Osteocyte (in vitro differentiated cells): ENCODE measurements at places on chromosomes 11 and 22. TPM values are rescaled to one million over a fixed set of nuclear protein-coding genes. Genes with fewer than 3 reads are reported as not detected.
A peak's percentile ranks its signal among the peaks of the same experiment; 100 is the strongest.

GRCh38 chr11:73520353-73521061 lies 77.4 kb downstream of the FAM168A start:
- H3K4me1 ChIP-seq, result peaks cover 11% of the 10 kb centered on the region
- H3K4me3 ChIP-seq, result no peak overlapping the region
- no peak for DNase-seq
- H3K27ac ChIP-seq, result no peak overlapping the region

HBB gene
- not detected in 2 replicates for total RNA-seq

GRCh38 chr11:17026487-17027082 lies 12.4 kb upstream of the PLEKHA7 start:
- peak overlapping the region; percentile 93 for H3K27ac ChIP-seq
- H3K36me3 ChIP-seq, result peaks cover 2% of the 10 kb centered on the region
- H3K27me3 ChIP-seq, result no peaks in the 10 kb centered on the region
- DNase-seq, result no peak

DNA sequence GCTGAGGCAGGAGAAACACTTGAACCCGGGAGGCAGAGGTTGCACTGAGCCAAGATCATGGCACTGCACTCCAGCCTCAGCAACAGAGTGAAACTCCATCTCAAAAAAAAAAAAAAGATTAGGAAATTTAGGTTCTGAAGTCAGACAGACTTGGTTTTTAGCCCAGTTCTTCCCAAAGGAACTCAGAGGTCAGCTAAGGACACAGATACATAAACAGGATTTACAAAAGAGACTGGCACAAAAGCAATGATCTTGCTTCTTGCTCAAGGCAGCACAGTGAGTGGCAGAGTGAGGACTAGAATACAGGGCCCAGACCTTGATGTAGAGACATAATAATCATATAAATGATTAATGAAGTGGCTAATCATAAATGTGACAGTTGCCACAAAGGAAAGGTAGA lies 25.4 kb upstream of the RRAS2 start:
- DNase-seq, result no peak
- peaks cover 39% of the 10 kb centered on the region for H3K4me1 ChIP-seq
- H3K27ac ChIP-seq, result peak overlapping the region; percentile 50

GRCh38 chr22:39638958-39639357 lies 68.4 kb downstream of the CACNA1I start:
- H3K36me3 ChIP-seq, result no peaks in the 10 kb centered on the region
- no peak for DNase-seq
- peaks cover 15% of the 10 kb centered on the region for H3K4me1 ChIP-seq
- no peak overlapping the region for H3K4me3 ChIP-seq
- no peak overlapping the region for H3K27ac ChIP-seq

NAALAD2 gene
- total RNA-seq, result 3.9 and 5.5 TPM in 2 replicates

DNA sequence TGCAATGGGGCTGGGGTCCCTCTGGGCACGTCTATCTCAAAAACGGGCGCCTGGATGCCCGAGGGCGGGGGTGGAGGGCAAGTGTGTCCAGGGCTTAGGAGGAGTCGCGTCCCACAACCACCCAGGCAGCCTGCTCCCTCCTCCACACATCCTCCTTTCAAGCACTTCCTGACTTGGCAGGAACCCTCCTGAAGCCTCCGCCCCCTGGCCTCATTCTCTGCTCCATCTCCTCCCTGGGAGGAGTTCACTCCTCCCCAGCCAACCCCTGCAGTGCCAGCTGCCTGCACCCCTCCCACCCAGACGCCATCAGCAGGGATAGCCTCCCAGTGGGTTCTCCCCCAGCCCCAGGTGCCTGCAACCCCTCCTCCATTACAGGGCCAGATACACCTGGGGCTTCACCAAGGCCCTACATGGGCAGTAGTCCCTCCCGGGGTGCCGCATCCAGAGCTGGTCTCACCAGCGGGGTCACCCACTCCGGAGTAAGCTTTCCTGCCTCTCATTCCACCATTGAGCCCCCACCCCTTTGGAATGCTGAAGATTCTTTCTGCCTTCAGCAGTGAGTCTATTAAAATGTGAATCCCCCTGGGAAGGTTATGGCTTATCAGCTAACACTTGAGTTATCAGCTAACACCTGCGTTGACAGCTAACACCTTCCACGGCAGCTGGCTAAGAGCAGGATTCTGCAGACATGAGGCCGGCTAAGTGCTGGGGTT lies 24.4 kb downstream of the RTN4R start:
- H3K36me3 ChIP-seq, result no peaks in the 10 kb centered on the region
- H3K27me3 ChIP-seq, result no peaks in the 10 kb centered on the region
- H3K4me3 ChIP-seq, result no peak overlapping the region

FGF19 gene
- total RNA-seq, result 0.13 TPM in 1 of 2 replicates, not detected in the other

GNG3 gene
- total RNA-seq, result not detected in 2 replicates

GRCh38 chr11:124712392-124712791 lies 27.4 kb upstream of the NRGN start:
- H3K36me3 ChIP-seq, result no peaks in the 10 kb centered on the region
- H3K27me3 ChIP-seq, result peaks cover 49% of the 10 kb centered on the region
- no peak overlapping the region for H3K27ac ChIP-seq
- H3K4me1 ChIP-seq, result no peaks in the 10 kb centered on the region

- H3K36me3 ChIP-seq, result no peaks in the 10 kb centered on the region
- peaks cover 4% of the 10 kb centered on the region for H3K4me1 ChIP-seq
- H3K27me3 ChIP-seq, result peaks cover 14% of the 10 kb centered on the region
- H3K4me3 ChIP-seq, result no peak overlapping the region
- DNase-seq, result no peak
- no peak overlapping the region for H3K27ac ChIP-seq
Observed at GRCh38 chr11:32328392-32328791, 106.9 kb downstream of the WT1 start.

DNA sequence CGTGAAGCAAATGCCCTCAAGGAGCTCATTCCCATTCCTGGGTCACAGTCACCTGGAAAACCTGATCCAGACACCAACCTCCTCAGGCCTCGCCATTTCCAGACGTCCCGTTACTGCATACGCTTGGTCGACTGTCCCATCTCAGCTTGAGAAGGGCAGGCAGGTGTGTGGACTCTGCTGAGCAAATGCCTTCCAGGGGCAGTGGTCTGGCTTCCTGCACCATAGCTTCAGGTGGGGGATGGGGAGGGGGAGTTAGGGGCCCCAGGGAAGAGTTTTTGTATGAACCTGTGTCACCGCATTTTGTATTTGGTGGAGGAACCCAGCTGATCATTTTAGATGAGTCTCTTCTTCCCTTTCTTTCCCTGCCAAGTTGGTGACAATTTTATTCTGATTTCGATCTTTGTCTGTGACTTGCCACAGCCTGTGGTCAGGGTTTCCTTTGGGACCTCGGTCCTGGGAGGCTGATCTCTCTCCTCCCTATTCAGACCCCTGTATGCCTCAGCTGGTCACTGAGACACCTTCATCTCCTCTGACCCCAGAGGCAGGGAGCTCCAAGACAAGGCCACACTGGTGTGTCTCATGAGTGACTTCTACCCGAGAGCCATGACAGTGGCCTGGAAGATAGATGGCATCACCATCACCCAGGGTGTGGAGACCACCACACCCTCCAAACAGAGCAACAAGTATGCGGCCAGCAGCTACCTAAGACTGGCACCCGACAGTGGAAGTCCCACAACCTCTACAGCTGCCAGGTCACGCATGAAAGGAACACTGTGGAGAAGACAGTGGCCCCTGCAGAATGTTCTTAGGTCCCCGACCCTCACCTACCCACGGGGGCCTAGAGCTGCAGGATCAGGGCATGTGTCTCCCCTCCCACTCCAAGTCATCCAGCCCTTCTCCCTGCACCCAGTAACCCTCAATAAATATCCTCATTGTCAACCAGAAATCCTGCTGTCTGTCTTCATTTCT lies 22.9 kb downstream of the IGLL5 start:
- no peaks in the 10 kb centered on the region for H3K36me3 ChIP-seq
- H3K27me3 ChIP-seq, result peaks cover 14% of the 10 kb centered on the region
- no peaks in the 10 kb centered on the region for H3K4me1 ChIP-seq
- H3K4me3 ChIP-seq, result no peak overlapping the region

DNA sequence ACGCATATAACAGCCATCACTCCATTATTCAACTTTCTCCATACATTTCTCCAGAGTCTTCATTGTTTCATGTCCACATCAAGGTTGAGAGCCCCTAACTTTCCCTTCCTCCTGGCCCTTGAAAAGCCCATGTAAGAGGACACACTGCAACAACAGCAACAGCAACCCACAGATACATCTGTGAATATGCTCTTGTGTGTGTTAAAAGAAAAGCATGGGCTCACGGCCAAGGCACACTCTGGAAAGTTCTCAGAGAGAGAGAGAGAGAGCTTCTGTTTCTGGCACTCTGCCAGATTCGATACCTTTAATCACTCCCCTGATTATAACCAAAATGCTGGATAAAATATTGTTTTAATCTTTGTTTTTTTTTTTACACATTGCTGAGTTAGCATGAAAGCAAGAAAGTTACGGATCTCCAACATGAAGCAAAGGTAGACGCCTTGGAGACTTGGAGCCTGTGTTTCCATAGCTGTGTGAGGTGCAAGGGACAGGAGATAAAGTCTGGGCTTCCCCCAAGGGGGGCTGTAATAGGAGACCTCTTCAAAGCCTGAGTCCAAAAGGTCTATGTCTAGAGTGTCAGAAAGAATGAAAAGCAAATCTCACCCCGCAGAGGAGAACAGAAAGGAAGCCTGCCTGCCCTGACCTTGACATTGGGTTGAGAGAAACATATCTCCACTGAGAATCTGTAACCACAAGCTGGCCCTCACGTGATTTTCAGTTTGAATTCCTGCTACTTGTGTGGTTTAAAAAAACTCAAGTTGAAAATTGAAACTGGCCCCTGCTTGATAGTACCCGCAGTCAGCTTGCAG lies 33.7 kb upstream of the MPPED1 start:
- no peak overlapping the region for H3K27ac ChIP-seq
- DNase-seq, result no peak
- peaks cover 12% of the 10 kb centered on the region for H3K4me1 ChIP-seq
- peaks cover 59% of the 10 kb centered on the region for H3K27me3 ChIP-seq
- no peak overlapping the region for H3K4me3 ChIP-seq

- no peak for DNase-seq
- no peaks in the 10 kb centered on the region for H3K27me3 ChIP-seq
- H3K27ac ChIP-seq, result peak overlapping the region; percentile 77
- peaks cover 56% of the 10 kb centered on the region for H3K4me1 ChIP-seq
Observed at GRCh38 chr11:96277696-96278038, 65.3 kb downstream of the MAML2 start.

- peaks cover 1% of the 10 kb centered on the region for H3K27me3 ChIP-seq
- DNase-seq, result no peak
- no peaks in the 10 kb centered on the region for H3K36me3 ChIP-seq
- H3K4me1 ChIP-seq, result peaks cover 6% of the 10 kb centered on the region
Observed at GRCh38 chr22:39098026-39098425, 982 bp downstream of the APOBEC3H start.

GRCh38 chr11:19980957-19981669 lies 179.2 kb downstream of the DBX1 start:
- DNase-seq, result no peak
- no peak overlapping the region for H3K4me3 ChIP-seq
- no peaks in the 10 kb centered on the region for H3K36me3 ChIP-seq
- peaks cover 33% of the 10 kb centered on the region for H3K4me1 ChIP-seq

MPZL2 gene
- not detected in 2 replicates for total RNA-seq

ARFGAP3 gene
- total RNA-seq, result 59.1 and 61.0 TPM in 2 replicates

- DNase-seq, result no peak
- H3K4me1 ChIP-seq, result no peaks in the 10 kb centered on the region
- peaks cover 46% of the 10 kb centered on the region for H3K27me3 ChIP-seq
- H3K27ac ChIP-seq, result no peak overlapping the region
- H3K4me3 ChIP-seq, result no peak overlapping the region
- no peaks in the 10 kb centered on the region for H3K36me3 ChIP-seq
Observed at GRCh38 chr11:36744375-36745168, 146.5 kb upstream of the RAG2 start.

CHST1 gene
- total RNA-seq, result 0.16 and 0.67 TPM in 2 replicates

- no peaks in the 10 kb centered on the region for H3K36me3 ChIP-seq
- no peak for DNase-seq
- no peaks in the 10 kb centered on the region for H3K27me3 ChIP-seq
- no peak overlapping the region for H3K4me3 ChIP-seq
Observed at GRCh38 chr22:18114976-18115652, 4.5 kb downstream of the TUBA8 start.

DNA sequence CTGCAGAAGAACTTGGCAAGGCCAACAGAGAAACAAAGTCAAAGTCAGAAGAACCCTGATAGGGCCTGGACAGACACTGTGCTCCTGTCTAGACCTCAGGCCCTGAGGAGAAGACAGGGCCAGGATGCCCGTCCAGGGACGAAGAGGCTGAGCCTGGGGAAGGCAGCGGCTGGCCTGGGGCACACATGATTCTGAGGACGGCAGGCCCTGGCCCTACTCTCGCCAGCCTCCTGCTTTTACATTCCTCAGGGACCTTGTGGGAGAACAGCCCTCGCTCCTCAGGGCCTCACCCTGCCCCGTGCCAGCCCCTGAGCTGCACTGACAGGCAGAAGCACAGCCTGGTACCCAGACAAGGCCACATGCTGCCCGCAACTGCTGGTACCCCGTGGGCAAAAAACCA lies 43.6 kb upstream of the TTLL12 start:
- H3K4me3 ChIP-seq, result no peak overlapping the region
- no peaks in the 10 kb centered on the region for H3K36me3 ChIP-seq
- DNase-seq, result no peak
- H3K27ac ChIP-seq, result no peak overlapping the region

GRCh38 chr11:90795746-90796145 lies 572.9 kb upstream of the CHORDC1 start:
- no peak for DNase-seq
- H3K27me3 ChIP-seq, result no peaks in the 10 kb centered on the region
- H3K4me3 ChIP-seq, result no peak overlapping the region
- H3K36me3 ChIP-seq, result no peaks in the 10 kb centered on the region
- H3K27ac ChIP-seq, result no peak overlapping the region

LIN7C gene
- 20.3 and 21.8 TPM in 2 replicates for total RNA-seq

GRCh38 chr11:134994431-134994830 lies 582.4 kb upstream of the B3GAT1 start:
- H3K27me3 ChIP-seq, result peaks cover 31% of the 10 kb centered on the region
- no peak overlapping the region for H3K27ac ChIP-seq
- no peak for DNase-seq

DNA sequence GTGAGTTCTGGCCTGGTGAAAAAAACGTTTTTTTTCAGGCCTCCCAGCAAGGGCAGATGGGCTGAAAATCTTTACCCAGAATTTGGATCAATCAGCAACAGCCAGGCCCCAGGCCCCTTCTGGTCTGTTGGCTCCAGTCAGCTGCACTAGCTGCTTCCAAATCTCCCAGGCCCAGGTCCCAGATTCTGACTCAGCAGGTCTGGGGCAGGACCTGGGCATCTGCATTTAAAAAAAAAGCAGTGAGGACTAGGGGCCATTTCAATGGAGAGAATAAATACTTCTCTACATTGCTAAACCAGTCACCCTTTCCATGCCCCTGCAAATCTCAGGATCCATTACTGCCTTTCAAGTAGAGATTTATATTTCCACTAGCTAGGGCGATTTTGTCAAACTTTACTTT lies 4.3 kb downstream of the SLC15A3 start:
- peaks cover 15% of the 10 kb centered on the region for H3K4me1 ChIP-seq
- no peaks in the 10 kb centered on the region for H3K27me3 ChIP-seq
- H3K4me3 ChIP-seq, result no peak overlapping the region
- H3K36me3 ChIP-seq, result peaks cover 10% of the 10 kb centered on the region

- no peak overlapping the region for H3K4me3 ChIP-seq
- no peaks in the 10 kb centered on the region for H3K27me3 ChIP-seq
- H3K4me1 ChIP-seq, result peaks cover 3% of the 10 kb centered on the region
- H3K27ac ChIP-seq, result no peak overlapping the region
Observed at GRCh38 chr11:87128372-87128771, 90.6 kb downstream of the TMEM135 start.
